ENCODE measurements at places on chromosomes 2 and 18.

DNA sequence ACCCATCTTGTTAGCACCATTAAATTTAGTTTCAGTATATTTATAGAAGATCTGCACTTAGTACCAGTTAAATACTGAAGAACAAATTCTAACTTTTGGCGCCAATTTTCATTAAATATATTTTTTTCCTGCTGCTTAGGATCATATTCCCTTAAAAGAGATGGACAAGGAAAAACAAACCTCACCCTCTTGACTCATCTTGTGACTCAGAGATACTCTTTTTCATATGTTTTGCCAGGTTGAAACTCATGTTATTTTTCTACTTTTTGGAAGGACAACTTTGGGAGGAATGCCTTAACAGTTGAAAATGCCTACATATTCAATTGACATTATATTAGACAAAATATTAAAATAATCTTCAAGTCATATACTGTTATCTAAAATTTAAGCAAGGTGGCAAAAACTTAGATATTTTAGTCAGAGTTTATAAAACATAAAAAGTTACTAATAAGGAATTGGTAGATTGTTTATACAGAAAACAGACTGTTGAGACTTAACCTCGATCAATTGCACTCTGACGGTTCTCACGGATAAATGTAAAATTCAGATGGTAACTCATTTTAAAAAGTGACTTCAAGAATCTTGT, 36.2 kb downstream of the PNO1 start:
- DNase-seq, result no peak

- DNase-seq, result no peak
Observed at GRCh38 chr2:203191961-203192360, 46.9 kb upstream of the CYP20A1 start.

DNA sequence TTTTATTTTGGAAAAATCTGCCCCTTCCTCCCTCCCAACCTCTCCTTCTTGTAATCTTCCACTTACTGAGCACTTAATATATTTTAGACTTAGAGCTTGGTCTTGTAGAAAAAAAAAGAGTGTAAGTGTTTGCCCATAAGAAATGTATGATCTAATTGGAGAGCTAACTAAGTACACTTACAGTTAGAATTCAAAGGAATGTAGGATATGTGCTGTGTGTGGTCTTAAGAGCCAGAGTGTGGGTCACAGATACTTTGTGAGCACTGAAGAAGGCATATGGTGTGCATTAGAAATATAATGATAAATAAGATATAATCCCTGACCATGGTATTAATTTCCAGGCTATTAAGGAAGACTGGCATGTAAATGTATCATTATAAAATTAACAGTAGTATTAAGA, 91.8 kb upstream of the ZNF521 start:
- no peak for DNase-seq

- DNase-seq, result no peak
Observed at GRCh38 chr18:57954935-57955334, 89.1 kb upstream of the NEDD4L start.

- DNase-seq, result no peak
Observed at GRCh38 chr2:109312902-109313301, 183.9 kb downstream of the SH3RF3 start.

- no peak for DNase-seq
Observed at GRCh38 chr2:2542966-2543611, 212.0 kb upstream of the MYT1L start.

DNA sequence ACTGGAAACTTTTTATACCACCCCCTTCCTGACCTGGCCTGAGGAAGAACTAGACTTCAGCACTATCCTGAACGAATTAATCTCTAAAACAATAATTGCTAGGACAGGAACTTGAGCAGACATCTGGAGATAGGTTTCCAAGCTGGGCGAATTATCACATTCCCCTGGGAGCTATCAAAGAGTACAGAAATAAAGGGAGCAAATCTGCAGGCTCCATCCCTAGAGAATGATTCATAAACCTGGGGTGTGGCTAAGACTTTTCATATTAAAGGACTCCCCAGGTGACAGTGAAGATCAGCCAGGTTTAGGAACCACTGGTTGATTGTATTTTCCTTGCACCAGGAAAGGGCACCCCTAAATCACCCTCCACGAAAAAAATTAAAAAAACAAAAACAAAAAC, 105.6 kb upstream of the NOL4 start:
- no peak for DNase-seq

- DNase-seq, result no peak
Observed at GRCh38 chr2:237742614-237743013, 56.0 kb upstream of the RBM44 start.

- DNase-seq, result no peak
Observed at GRCh38 chr18:57389271-57389670, 36.9 kb downstream of the ST8SIA3 start.

- peak; percentile 37 for DNase-seq
Observed at GRCh38 chr2:10382354-10383061, 65.6 kb downstream of the ODC1 start.

DNA sequence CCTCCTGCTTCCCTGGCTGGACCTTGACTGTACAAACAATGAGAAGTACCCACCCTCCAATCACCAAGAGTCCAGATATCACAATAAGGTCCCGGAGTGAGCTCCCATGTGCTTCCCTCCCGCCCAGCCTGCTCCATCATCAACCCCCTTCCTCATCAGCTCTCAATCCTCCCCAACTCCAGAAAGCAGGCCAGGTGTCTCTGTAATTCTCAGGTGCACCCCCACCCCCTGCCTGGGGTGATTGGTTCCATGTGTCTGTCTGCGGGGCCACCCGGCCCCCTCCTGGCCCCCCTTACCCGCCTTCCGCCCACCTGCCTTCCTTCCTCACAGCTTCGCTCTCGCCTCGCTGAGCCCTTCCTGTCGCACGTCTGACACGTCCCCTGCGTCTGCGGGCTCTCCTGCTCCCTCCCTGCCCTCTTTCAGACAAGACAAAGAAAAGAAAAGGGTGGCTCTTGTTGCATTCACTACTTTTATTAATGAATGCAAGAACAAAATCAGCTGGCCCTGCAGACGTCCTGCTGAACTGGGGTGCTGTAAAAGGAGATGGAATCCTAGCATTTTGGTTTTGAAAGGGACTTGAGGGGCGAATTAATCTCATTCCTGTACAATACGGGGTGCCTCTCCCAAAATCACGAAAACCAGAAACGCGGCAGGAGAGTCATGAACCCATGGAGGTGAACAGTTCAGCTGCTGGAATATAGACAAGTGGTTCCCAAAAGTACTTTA, 26.5 kb upstream of the IGFBP2 start:
- no peak for DNase-seq

DNA sequence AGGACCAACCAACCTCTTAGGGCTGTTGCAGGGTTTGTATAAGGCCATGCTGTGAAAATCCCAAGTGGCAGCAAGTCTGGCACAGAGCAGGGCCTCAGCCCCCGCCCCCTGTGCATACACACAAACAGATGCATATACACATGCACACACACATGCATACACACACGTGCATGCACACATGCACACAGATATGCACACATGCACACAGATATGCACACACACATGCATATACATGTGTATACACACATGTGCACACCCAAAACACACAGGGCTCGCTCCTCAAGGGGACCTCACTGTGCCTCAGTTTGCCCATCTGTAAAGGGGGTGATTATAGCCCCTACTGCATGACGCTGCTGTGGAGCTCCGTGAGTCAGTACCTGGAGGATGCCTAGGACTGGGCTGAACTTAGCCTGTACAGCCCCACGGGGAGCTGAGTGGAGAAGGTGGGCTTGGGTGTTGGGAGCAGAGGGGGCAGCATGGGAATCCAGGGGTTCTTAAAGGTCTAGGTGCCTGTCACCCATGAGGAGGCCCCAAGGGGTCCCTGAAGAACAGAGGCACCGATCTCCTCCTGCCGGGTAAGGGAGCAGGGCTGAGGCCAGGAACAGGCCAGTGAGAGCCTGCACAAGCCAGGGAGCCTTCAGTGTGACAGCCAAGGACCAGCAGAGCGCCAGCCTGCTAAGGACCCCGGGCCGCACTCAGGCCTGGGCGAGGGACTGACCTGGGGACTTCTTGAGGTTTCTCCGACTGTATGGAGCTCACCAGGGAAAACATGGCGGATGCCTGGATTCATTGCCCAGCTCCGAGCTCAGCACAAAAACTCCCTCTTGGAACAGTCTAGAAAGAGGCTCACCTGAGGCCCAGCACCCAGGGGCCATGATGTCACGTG, 24.0 kb upstream of the ALPI start:
- no peak for DNase-seq

- DNase-seq, result no peak
Observed at GRCh38 chr18:75582406-75582821, 154.9 kb upstream of the SMIM21 start.

DNA sequence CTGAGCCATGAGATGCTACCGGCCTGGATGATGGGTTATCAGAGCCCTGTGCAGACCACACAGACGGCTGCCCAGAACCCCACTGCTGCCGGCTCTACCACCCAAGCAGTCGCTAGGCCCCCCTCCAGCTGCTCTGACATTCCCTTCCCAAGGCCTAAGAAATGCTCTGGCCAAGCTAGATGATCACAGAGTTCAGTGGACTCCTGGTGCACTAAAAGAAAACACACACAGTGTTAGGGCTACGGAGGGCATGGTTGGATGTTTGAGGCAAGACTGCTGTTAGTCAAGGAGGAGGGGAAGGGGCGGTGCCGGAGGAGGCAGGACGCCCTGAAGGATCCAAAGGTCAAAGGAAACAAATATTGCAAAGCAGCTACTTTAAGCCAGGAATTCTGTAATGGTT, 174.5 kb downstream of the MYCN start:
- DNase-seq, result no peak

- DNase-seq, result no peak
Observed at GRCh38 chr18:76223403-76223802, 271.6 kb downstream of the ZNF516 start.

DNA sequence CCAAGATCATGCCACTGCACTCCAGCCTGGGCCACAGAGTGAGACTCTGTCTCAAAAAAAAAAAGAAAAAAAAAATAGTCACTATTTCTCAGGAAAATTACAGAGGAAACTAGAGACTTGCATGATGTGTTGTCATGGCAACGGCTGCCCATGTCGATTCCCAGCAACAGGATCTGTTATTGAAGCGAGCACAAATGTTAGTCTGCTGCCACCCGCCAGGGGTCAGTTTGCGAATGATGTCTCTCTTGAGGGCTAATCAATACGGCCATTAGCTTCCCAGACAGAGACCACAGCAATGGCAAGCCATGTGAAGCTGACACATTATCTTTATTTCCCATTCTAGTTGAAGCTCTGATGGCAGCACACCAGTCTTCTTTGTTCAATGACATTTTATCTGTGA, 32.4 kb upstream of the ACYP2 start:
- no peak for DNase-seq
